ENCODE measurements at places on chromosomes 5 and 9.
A peak's percentile ranks its signal among the peaks of the same experiment; 100 is the strongest.

GRCh38 chr9:123353984-123354591, 1.9 kb upstream of the CRB2 start:
- DNase-seq, result peak; percentile 18

- no peak for DNase-seq
Measured at GRCh38 chr9:93177676-93178075, 6.3 kb upstream of the WNK2 start.

DNA sequence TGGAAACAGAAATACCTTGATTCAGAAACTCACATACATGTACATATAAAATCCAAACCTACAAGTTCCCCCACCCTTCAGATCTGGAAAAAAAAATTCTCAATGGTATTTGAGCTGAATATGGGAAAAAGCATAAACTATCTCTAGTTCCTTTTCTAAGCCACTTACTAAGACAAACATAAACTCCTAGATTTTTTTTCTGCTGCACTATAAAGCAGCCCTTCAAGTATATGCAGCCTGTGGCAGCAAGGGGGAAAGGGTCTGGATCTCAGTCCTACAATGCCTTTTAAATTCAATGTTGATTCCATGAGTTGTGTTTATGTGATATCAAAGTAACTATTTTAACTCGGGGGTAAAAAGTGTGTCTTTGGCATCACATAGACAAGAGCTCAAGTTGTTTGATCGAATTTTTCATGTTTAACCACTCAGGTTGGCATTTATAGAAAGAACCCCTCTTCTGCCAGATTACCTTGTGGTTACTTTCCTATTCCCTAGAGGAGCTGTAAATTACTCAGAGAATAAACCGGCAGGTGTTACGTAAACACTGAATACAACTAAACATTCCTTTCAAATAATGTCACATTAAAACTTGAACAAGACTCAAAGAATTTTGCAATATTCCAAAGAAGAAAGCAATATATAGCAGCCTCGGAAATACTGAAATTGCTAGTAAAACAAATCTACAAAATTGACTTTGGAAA, 91.8 kb upstream of the FER start:
- DNase-seq, result no peak

- DNase-seq, result no peak
Measured at GRCh38 chr9:125387861-125388524, 126.4 kb downstream of the GAPVD1 start.

- DNase-seq, result no peak
Measured at GRCh38 chr5:89443508-89443907, 560.5 kb upstream of the MEF2C start.

DNA sequence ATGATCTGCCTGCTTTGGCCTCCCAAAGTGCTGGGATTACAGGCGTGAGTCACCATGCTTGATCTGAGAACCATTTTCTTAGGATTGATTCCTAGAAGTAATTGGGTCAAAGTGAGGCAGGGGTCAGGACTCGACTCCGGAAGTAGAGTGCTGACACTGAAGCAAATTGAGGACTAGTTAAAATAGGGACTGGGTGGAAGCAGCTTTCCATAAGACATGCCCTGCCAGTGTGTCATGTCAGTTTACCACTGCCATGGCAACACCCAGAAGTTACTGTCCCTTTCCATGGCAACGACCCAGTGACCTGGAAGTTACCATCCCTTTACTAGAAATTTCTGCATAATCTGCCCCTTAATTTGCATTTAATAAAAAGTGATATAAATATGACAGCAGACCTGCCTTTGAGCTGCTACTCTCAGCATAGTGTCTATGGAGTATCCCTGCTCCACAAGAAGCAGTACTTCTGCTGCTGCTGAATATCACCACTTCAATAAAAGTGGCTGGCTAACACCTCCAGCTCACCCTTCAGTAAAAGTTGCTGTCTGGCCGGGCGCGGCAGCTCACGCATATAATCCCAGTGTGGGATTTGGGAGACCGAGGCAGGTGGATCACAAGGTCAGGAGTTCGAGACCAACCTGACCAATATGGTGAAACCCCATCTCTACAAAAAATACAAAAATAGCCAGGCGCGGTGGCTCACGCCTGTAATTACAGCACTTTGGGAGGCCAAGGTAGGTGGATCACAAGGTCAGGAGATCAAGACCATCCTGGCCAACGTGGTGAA, 47.8 kb upstream of the JADE2 start:
- DNase-seq, result no peak

- DNase-seq, result no peak
Measured at GRCh38 chr5:120327180-120327579, 136.9 kb upstream of the PRR16 start.

DNA sequence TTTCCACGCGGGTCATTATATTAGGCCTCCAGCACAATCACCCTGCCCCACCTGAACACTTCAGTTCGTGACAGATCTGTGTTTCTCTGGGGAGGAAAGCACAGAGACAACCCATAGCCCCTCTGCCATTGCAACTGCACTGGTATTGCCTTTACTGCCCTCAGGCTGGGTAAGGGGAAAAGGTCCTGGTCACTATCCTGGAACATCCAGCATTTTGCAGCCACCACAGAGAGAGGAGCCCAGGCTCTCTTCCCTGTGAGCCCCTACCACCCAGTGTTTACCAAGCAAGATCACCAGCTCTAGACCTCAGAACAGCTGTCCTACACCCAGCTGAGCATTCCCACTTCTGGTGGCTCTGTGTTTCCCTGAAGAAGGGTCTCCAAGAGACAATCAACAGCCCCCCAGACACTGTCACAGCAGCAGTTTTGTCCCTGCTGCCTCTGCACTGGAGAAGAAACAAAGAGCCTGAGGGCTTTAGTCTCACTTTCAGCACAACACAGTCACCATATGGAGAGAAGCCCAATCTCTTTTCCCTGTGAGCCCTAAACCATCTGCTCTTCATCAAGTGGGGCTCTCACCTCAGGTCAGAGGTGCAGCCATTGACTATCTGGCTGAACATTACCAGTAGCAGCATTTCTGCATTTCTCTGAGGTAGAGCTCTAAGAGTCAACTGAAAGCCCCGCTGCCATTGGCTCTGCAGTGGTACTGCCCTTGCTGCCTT, 655.2 kb upstream of the FAM174A start:
- DNase-seq, result no peak

DNA sequence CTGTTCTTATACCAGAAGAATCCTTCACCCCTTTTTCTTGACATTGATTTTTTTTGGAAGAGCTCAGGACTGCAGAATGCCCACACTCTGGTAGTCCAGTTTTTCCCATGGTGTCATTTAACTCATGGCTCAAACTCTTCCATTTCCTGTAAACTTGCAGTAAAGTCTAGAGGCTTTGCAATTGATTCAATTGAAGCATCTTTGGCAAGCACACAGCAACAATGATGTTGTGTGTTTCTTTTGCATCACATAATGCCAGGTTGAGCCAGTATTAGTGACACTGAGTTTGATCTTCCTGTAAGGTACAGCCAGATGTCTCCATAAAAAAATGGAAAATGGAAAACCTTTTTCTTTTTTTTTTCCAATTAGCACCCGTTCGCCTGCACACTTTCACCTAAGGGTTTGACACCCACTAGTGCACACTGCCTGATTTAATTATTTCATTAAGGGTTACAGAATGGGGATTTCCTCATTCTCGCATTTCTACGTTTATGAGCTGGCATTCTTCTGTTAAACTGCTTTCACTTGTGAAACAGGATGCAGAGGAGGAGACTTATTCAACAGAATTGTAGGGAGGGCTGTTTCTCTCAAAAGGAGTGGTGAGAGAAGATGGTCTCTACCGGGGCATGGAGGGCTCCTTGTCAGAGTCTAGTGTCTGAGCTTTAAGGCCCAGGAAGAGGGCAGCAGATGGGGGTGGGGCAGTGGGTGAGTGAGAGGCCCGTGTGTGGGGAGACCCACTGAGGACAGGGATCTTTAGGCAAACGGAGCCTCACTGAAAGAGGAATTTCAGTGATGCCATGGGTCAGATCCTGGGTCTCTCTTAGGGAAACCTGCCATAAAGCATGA, 2.2 kb upstream of the S1PR3 start:
- no peak for DNase-seq
